A549 treated with GW870086 at 1 μM for 4 hours (cell line): ENCODE measurements at places on chromosomes 2 and 18. TPM values are rescaled to one million over a fixed set of nuclear protein-coding genes. Genes with fewer than 3 reads are reported as not detected.

The G6PC2 gene
- not detected in 5 replicates for total RNA-seq

The B3GNT7 gene
- 2.9 to 3.5 TPM (median 3.4 TPM) in 5 replicates for total RNA-seq

The MREG gene
- total RNA-seq = 4.9 to 5.8 TPM (median 5.3 TPM) in 5 replicates

The APCDD1 gene
- not detected in 5 replicates for total RNA-seq

The IL36B gene
- total RNA-seq = 0.13 TPM in 1 of 5 replicates, not detected in the others
